ENCODE measurements at places on chromosomes 12 and 14.

GRCh38 chr14:100193417-100194357 is 34.2 kb upstream of the DEGS2 start:
- no peak for DNase-seq

DNA sequence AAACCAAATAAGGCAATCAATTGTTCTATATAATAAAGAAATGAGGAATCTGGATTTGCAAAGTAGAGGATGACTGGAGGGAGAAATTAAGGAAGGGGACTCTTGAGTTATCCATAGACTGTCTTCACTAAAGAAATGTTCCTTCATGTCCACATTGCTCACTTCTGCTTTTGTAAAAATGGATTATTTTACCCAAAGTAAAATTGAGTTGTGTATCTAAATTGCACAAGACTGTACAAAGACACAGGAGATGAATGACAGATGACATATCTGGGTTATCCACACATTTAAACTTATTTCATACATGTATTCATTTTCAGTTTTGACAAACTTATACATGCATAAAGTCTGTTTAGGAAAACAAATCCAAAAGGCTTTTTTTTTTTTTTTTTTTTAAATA is 11.3 kb downstream of the ATP2B1 start:
- DNase-seq = no peak

- no peak for DNase-seq
Measured at GRCh38 chr14:57761800-57762199, 104.1 kb downstream of the SLC35F4 start.

GRCh38 chr12:53299101-53299453 is 418 bp upstream of the MYG1 start:
- DNase-seq = peak; percentile 45

GRCh38 chr14:32666308-32666707 is 272.4 kb upstream of the NPAS3 start:
- DNase-seq = no peak

- DNase-seq = no peak
Measured at GRCh38 chr14:64737391-64738280, 33.4 kb downstream of the PLEKHG3 start.

DNA sequence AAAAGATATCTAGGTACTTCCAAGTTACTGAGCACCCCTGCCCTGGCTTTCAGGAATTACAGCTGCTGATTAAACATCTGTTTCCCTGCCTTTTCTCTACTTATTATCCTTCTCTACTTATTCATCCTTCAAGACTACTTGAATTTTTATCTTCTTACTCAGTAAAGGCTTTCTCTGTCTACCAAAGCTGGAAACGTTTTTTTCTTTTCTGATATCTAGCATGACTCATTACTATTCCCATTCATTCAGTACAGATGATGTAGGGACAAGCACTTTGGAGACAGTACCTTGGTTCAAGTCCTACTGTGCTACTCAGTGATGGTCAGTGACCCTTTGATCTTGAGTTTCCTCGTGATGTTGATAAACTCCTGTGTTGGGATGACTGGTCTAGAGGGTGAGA is 848.7 kb downstream of the NRXN3 start:
- DNase-seq = no peak

GRCh38 chr14:89983375-89983774 is 27.6 kb downstream of the TDP1 start:
- no peak for DNase-seq

- DNase-seq = no peak
Measured at GRCh38 chr12:47268501-47269454, 189.0 kb upstream of the AMIGO2 start.

DNA sequence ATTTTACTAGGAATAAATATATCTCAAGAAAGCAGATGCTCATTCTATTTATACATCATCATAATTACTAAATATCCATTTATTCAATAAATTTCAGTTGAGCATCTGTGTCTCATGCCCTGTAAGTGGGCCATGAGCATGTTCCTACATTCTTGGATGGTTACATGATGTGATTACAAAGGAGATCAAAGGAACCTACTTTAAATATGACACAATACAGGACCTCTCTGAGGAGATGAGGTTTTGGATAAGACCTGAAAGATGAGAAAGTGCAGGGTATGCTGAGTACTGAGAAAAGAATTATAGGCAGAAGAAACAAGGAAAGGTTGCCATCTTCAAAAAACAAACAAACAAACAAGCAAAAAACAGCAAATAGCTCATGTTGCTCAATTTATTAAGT is 105.4 kb upstream of the CNTN1 start:
- no peak for DNase-seq

DNA sequence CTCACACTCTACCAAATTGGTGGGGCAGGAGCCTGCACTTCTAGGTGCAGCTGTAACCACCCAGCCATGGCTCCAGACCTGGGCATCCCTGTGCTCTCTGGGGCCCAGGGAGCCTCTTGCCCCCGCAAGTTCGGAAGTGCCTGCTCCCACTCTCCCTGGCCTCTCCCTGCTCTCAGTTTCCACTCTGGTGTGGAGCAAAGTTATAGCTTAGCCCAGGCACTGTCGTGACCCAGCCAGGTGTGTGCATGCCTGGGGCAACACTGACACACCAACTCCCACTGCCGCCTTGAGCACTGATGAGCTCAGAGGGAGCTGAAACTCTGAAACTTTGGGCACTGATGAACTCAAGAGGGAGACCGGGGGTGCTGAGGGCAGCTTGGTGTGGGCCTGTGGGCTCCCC is 8.7 kb upstream of the FBXO33 start:
- no peak for DNase-seq

GRCh38 chr12:132196038-132196872 is 52.0 kb downstream of the NOC4L start:
- DNase-seq = no peak

DNA sequence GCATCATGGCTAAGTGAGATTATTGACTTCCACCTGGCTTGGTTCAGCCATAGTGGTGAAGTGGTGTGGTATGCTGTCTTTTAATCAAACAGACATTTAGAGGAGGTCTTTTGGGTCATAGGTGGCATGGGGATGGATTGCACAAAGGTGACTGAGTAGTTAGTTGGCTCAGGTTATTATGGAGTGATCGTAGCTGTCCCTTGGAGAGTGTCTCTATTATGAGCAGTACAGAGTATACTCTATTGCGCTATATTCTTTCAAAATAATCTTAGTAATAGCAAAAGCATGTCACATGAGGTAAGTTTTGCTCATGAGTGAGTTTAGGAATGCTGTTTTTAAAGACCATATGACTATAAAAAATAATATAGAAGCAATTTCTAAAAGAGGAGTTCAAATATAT is 60.4 kb downstream of the RASSF8 start:
- no peak for DNase-seq

- DNase-seq = no peak
Measured at GRCh38 chr12:60197589-60197988, 601.8 kb downstream of the SLC16A7 start.

GRCh38 chr14:58395562-58395811 is 243 bp upstream of the TOMM20L start:
- no peak for DNase-seq

DNA sequence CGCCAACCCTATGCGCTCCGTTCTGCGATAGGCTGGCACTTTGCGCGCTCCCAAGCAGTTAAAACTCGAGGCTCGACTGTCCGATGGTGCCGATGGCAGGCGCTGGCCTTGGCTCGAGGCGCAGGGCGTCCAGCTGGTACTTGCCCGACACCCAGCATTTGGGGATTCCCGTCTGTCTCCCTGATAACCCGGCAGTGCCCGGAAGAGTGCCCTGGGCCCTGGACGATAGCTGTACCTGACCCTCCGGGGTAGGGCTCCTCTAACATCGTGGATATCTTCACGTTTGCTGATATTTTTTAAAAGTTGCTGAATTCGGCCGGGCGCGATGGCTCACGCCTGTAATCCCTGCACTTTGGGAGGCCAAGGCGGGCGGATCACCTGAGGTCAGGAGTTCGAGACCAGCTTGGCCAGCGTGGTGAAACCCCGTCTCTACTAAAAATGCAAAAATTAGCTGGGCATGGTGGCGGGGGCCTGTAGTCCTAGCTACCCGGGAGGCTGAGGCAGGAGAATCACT is 908 bp upstream of the WIF1 start:
- no peak for DNase-seq

DNA sequence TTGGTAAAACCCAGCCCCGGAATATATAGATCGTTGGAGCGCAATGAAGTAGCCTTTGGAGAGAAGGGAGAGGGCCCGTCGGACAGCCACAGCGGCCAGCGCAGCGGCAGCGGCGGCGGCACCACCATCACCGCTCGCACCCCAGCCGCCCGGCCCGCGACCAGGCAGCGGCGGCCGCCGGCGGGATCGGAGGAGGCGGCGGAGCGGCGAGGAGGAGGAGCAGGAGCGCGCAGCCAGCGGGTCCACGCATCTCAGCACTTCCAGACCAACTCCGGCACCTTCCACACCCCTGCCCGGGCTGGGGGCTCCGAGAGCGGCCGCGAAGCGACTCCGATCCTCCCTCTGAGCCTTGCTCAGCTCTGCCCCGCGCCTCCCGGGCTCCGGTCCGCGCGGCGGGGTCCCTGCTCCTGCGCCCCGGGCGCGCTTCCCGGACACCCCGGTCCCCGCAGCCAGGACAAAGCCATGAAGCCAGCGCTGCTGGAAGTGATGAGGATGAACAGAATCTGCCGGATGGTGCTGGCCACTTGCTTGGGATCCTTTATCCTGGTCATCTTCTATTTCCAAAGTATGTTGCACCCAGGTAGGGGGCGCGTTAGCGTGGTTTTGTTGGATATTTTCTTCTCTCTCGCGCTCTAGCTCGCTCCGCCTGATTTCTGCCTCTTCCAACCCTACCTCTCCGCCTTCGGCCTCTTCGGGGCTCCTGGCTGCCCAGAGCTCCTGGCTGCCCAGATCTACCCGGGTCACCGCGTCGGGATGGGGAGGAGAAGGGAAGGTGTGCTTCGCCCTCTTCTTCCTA is 400 bp downstream of the CHST11 start:
- peak; percentile 48 for DNase-seq

GRCh38 chr14:50667684-50667995 is 466 bp downstream of the SAV1 start:
- DNase-seq = peak; percentile 10

Data from activated T-cell treated with anti-CD3 and anti-CD28 coated beads for 4 hours (primary cell).